D341Med (cell line): ENCODE measurements at places on chromosomes 6 and 20.

GRCh38 chr6:118146584-118146983 lies 239.5 kb downstream of the SLC35F1 start:
- no peak for DNase-seq

- DNase-seq, result no peak
Measured at GRCh38 chr20:59948212-59948611, 8.0 kb downstream of the FAM217B start.

DNA sequence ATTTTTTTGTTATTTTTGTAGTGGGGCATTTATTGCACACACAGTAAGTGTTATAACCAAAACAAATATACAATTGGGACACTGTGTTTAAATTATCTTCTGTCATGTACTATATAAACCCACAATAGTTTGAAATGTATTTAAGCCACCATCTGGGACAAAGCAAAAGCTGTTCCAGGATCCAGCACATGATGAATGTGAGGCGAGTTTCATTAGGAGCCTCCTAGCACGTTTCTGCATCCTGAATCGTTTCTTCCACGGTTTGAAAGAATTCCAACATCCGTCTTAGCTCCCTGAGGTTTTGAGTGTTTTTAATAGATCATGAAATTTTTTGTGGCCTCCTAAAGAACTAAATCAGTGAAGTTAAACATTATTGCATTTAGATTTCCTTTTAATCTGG lies 65.8 kb downstream of the EYA4 start:
- DNase-seq, result no peak

DNA sequence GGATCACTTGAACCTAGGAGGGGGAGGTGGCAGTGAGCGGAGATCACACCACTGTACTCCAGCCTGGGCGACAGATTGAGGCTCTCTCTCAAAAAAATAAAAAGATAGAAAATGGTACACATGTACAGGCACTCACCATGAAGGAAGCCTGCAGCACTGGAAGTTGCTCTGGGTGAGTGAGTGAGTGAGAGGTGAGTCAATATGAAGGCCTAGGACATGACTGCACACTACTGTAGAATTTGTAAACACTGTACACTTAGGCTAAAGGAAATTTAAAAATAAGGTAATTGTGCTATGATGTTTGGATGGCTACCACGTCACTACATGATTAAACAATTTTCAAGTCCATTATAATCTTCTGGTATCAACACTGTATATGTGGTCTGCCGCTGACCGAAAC lies 216.2 kb downstream of the FOXC1 start:
- no peak for DNase-seq

GRCh38 chr6:137952247-137952646 lies 85.2 kb downstream of the TNFAIP3 start:
- no peak for DNase-seq
